SW 1271 (cell line): ENCODE measurements at places on chromosomes 6 and 20.

GRCh38 chr6:86595641-86596040 is 341.7 kb upstream of the HTR1E start:
- no peak for DNase-seq

DNA sequence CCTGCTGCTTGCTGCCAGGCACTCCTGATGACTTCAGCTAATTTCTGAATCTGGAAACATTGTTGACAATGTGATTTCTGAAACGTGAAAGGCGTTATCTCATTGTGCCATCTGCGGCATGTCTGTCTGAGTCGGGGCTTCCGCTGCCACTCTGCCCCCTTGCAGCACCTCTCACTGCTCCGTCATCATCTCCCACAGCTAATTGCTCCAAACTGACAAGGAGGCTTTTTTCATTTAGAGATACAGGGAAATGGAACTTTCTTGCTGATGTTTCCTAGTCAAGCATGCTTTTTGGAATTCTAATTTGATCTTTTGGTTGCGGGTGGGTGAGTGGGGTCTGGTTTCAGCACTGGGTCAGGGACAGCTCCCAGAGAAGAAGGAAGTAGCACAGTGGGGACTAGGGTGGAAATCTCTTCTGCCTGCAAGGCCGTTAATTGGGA is 233.5 kb downstream of the DHX35 start:
- DNase-seq = no peak

DNA sequence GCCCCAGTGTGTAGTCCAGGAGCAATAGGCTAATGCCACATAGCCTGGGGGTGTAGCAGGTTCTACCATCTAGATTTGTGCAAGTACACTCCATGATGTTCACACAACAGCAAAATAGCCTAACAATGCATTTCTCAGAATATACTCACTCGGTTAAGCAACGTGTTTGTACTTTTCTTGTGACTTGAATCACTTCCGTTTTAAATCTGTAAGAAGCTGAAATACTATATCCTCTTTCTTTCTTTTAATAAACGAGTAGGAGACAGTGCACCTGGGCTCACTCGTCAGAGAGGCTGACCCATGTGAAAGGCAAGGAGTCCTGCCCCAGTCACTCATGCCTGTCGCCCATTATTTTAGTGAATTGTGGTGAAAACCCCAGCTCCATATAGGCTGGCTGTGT is 201.6 kb downstream of the FOXA2 start:
- no peak for DNase-seq

DNA sequence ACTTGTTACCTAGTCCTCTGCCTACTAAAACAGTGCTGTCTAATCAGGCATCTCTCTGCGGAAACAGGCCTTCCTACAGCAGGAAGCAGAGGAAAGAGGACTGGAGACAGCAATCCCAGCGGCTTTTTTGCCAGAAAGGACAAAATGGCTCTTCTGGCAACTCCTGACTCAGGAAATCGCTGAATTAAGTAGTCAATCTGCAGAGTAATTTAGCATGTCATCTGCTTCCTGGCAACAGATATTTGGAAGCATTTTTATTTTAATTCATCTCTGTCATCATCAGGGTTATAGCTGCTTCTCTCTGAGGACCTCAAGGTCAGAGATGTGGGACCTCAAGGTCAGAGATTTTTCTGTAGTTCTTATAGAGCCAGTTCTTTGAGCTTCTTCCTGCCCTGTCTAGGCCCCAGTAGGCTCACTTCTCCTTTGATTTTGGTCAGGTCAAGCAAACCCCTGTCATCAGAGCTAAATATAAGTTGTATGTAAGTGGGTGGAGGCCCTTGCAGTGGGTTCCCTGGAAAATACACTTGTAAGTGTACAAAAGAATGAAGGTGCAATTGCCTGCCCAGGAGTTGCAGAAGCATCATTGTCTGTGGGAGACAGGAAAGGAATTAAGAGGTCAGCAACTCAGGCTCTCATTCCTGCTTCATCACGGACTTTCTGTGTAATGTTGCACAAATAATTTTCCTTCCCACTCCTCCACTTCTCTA is 229.4 kb downstream of the ALDH8A1 start:
- DNase-seq = no peak
